ENCODE measurements at places on chromosomes 11 and 22.

GRCh38 chr11:74559934-74560309, 32.5 kb upstream of the POLD3 start:
- no peak for DNase-seq

GRCh38 chr11:96554236-96554820, 164.5 kb downstream of the JRKL start:
- DNase-seq: no peak

- DNase-seq: no peak
Observed at GRCh38 chr22:23787600-23787896, 782 bp downstream of the SMARCB1 start.

DNA sequence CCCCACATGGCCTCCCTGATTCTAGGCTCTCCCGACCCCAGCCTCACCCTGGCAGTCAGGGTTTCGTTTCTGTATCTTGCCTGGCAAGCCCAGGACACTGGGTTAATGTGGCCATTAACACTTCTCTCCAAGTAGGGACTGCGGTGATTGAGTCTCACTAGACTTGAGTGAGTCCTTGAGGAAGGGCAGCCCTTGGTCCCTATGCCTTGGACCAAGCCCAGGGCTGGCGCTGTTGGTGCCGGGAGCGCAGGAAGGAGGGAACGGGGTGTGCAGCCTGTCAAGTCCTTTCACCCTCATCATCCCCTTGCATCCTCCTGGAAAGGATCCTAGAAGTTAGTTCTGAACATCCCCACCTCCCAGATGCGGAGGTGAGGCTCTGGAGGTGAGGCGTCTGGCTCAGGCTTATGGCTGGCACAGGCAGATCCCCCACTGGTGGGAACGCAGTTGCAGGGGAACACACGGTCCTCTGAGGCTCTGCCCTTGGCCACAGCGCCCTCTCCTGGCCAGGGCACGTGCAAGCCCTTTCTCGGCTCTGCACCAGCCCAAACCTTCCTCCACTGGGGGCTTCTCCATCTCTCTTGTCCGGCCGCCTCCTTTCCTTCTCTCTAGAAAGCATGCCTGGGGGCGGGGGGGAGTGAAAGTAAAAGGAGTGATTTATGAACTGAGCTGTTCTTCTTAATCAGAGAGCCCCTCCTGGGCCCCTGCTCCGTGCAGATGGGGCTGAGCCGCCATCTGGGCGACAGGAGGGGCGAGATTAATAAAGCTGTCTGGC, 56.7 kb downstream of the TP53I11 start:
- DNase-seq: peak; percentile 49

DNA sequence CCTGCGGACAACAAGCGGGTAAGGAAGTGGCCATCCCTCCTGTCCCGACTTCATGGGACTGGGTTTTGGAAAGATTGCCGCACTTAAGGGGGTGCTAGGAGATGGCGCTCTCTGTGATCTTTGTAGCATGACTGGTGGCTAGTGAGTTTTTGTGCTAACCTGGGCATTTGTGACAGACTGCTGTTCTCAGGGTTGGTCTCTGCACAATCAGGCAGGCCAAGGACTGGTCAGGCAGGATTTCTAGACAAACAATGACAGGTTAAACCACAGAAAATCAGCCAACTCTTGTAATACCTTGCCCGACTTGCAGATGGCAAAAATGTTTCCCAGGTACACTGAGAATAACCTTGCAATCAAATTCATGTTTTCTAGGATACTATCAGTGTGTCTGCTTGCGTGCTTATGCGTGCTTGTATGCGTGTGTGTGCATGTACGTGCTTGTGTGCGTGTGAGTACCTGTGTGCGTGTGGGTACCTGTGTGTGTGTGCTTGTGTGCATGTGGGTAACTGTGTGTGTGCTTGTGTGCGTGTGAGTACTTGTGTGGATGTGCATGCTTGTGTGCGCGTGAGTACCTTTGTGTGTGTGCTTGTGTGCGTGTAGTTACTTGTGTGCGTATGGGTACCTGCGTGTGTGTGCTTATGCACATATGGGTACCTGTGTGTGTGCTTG, 25.6 kb upstream of the SORL1-AS1 start:
- DNase-seq: no peak

DNA sequence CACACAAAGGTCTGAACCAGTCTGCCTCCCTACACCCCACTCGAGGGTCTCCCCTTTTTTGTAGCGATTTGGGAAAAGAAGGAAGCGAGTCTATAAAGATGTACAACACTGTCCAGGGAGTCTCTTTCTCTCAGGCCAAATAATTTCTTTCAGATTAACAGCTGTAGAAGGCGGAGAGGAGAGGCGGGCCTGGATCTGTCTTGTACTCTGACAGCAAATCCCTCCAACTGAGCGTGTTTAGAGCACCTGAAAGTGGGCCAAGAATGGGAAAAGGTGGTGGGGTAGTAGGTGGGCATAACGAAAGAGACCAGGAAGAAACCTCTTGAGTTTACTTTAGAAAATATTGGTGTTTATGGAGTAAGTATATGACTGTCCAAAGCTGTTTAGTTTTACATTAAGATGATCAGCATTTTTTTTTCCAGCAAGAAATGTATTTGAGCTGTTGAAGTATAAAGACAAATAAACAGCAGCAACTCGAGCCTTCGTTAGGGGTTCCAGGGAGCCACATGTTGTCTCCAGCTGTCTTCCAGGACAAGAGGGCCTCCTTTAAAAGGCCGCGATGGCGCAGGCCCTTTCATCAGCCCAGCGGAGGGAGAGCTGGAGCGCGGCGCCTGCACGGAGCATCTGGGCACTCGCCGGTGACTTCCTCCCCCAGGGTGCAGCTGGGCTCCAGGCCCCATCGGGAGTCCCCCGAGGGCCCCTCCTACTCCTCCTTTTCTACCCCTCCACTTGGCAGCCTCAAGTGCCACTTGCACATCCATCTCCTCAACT, 34.9 kb downstream of the SCUBE1 start:
- DNase-seq: no peak

DNA sequence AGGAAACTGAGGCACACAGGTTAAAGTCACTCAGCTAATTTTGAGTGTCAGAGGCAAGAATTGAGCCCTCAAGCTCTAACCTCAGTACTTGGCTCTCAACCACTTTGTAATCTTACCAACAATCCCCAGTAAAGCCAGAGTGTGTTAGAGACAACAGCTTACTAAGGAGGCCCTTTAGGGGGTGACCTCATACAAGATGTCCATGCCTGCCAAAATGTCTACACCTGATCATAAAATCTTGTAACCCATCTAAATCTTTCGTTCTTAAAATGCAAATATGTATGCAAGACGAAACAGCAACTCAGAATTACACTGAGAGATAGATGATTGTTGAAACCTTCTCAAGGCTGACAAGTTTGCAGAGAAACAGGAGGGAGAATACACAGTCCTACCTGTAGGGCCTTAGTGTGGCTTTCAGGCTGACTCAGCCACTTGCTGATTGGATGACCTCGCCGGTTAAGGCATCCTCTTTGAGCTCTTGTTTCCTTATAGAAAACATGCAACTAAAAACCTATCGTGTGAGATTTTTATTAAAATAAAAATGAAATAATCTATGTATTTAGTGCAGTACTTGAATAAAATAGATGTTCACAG, 143.2 kb downstream of the OPCML start:
- no peak for DNase-seq

- no peak for DNase-seq
Observed at GRCh38 chr22:17846326-17846992, 72.2 kb upstream of the BID start.

GRCh38 chr11:8717876-8718753, 35.5 kb downstream of the RPL27A start:
- DNase-seq: no peak

GRCh38 chr11:131767421-131767820, 397.0 kb downstream of the NTM start:
- no peak for DNase-seq

DNA sequence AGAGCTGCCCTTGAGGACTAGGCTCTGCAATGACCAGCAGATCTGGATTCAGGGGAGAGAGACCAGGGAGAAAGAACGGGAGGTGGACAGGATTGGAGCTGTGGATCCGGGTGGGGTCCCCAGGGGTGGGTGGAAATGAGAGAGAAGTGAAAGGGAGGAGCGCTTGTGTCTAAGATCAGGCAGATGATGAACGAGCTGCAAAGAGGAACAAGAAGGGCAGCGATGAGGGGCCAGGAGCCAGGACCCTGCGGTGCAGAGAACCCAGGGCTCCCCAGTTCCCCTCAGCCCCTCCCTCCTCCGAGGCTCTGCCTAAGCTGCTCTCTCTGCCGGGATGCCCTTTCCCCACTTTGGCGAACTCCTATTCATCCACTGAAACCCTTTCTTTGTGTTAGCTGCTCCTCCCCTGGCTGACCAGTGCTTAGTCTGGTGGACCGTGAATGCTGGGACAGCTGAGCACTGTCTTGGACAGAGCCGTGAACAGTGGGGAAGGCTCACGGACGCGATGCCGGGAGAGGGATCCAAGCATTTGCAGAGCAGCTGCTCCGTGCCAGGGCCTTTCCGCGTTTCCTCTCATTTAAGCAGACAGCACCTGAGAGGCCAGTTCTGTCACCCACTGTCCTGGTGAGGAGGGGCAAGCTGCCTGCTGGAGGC, 35.9 kb downstream of the SHISAL1 start:
- DNase-seq: no peak

- DNase-seq: no peak
Observed at GRCh38 chr22:43529934-43530333, 118.1 kb downstream of the MPPED1 start.

DNA sequence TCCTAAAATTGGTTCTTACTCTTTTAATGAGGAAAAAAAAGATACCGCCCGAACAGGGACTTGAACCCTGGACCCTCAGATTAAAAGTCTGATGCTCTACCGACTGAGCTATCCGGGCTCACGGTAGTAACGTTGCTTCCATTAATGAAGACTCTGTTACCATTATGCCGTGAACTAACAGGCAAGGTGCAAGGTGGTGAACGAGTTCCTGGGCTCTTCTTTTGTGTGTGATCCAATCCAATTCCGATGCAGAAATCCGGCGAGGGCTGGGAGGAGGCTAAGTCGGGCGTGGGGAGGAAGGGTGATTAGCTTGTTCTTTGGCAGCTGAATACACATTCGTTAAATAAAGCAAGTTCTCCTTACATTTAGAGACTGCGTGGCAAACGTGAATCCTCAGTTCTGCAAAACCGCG, 49.0 kb downstream of the OR4D9 start:
- peak; percentile 79 for DNase-seq

- DNase-seq: no peak
Observed at GRCh38 chr11:4375431-4376140, 7.4 kb upstream of the OR52B4 start.

GRCh38 chr11:122832721-122833470, 5.4 kb upstream of the CRTAM start:
- no peak for DNase-seq

Measured in T-cell (primary cell).